ENCODE measurements at places on chromosomes 2 and 18.

DNA sequence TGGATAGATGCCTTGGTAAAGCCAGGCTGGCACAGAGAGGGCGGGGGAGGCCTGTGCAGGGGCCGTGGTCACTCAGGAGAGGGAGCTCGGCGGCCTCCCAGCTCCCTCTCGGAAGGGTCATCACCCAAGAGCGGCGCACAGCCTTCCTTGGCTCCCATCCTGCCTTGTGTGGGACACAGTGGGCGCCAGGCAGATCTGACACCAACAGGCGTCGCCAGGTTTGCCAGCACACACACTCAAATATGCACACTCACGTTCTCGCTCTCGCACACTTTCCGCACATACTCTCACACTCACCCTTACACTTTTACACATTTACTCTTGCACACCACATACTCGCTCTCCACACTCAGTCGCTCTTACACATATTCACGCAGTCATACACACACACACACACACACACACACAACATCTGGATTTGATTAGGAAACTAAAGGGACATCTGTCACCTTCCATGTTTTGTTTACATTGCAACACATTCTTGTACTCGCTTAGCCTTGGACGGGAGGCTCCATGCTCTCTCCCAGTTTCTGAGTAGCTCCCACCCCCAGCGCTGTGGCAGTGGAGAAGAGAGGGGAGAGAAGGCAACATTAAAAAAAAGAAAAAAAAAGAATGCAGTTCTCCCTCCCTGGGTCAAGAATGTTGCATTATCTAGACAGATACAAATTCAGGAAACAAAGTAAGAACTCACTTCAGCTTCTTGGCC lies 10.5 kb downstream of the CHMP1B start:
- DNase-seq = no peak

DNA sequence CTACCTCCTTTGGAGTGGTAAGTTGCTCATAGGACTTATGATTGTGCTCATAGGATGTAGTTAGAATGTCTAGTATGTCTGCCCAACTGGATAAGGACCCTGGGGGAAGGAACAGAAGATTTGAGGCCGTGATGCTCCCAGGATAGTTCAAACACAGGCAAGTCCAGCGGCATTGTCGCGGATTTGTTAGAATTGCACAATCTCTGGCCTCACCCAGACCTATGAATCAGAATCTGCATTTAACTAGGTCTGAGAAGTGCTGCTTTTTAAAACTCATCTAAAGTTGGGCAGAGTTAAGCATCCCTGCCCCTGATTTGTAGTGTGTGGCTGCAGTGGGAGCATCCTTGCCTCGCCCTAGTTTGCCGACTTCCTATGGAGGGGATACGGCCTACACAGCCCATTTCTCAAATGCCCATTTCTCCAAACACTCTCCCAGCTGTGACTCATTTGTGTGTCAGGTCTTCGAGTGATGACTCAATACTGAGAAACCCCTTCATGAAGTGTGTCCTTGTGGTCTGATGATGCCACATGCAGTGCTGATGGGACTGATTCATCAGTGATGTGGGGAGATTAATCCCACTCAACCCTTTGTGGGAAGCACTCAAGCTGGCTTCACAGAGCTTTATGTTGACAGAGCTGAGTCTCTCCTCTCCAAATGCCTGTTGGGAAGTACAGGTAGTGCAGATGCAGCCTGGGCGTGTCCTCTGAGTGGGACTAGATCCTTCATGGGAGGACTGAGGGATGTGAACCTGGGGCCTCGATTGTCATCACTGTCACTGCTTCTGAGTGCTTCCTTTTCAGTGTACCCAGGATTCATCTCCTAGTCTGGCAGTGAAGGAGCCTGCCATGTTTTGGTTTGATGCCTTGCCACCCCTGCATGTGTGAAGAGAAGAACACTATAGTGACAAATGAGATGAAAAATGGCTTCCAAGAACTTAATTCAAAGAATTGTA lies 18.7 kb downstream of the SMIM21 start:
- DNase-seq = no peak

DNA sequence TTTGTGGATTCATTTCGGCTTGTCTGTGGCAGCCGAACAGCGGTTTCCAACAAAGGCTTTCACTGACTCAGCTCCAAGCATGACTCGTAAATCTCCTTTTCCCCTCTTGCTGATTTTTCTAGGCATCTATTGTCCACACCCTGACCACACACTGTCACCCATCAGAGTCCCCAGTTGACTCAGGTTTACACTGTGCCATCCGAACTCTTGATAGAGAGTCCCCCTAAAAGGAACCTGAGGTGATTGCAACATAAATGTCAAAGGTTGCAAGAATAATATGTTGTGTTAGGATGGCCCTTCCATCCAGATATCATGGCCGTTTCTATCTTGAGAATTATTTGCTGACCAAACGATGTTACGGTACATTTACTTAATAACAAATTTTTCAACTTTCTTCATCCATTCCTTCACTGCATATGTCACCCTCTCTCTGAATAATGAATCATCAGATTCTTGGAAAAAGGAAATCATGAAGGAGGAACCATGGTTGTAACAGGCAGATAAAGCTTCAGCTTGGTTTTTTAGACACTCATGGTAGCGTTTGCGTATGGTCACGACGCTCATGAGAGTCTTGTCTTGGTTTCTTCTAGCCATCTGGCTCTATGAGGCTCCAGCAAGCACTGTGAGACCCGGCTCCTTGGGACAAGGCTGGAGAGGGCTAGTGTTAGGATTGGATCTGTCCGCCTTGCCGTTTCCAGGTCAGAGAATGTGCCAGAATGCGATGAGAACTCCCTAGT lies 72.1 kb downstream of the NPAS2 start:
- peak; percentile 9 for DNase-seq

DNA sequence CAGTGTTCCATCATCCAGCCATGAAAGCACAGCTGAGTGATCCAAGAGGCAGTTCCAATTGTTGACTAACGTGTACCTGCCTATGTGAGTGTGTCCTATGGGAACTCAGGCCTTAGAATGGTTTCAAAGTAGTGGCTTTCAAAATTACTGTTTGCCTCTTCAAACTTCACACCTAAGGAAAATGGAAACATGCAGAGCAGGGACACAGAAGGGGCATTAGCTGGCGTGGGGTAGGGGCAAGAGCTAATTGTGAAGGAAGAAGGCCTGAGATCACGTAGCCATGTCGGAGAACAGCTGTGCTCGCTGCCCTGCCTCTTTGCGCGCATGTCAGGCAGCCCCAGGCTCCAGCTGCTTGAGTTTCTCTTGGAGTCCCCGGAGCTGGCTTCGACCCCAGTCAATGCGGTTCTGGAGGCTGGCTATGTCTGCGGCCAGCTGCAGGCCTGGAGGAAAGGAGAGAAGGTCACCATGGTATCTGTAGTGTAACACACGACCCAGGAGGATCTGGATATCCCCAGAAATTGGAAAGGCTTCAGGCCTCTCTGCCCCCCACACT lies 3.8 kb upstream of the IMP4 start:
- no peak for DNase-seq

- DNase-seq = peak; percentile 58
Observed at GRCh38 chr2:196750977-196751631, 48.4 kb downstream of the GTF3C3 start.

GRCh38 chr18:39208729-39209128 lies 1643.1 kb upstream of the CELF4 start:
- DNase-seq = peak; percentile 30

- no peak for DNase-seq
Observed at GRCh38 chr2:132692816-132693215, 22.8 kb upstream of the LYPD1 start.

GRCh38 chr18:57480733-57481132 lies 45.6 kb downstream of the ONECUT2 start:
- no peak for DNase-seq

Measured in KBM-7 (cell line).